ENCODE measurements at places on chromosomes 16 and 17.
A peak's percentile ranks its signal among the peaks of the same experiment; 100 is the strongest.

DNA sequence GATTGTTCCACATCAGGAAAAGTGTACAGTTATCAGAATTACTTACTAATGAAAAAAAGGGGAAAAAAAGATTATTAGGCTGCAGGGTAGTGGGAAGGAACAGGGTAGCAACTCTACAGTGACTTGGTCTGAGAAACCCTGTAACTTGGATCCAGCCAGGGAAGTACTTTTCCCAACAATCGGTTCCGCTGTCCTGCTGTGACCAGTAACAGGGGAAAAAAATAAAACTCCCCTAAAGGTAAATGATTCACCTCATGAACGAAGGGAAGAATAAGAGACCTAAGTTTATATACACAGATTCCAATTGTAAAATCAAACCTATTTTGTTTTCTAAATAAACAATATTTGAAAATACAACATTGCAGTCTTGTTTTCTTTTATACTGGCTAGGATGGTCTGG is 189.9 kb downstream of the WWOX start:
- DNase-seq, result no peak

- DNase-seq, result no peak
These were observed 174.6 kb upstream of the CDH13 start for GRCh38 chr16:82452004-82452756.

- no peak for DNase-seq
These were observed 9.7 kb downstream of the RMI2 start for GRCh38 chr16:11354733-11355574.

GRCh38 chr16:53985861-53986260 is 281.9 kb downstream of the FTO start:
- no peak for DNase-seq

GRCh38 chr17:82285141-82285540 is 11.6 kb upstream of the CSNK1D start:
- no peak for DNase-seq

DNA sequence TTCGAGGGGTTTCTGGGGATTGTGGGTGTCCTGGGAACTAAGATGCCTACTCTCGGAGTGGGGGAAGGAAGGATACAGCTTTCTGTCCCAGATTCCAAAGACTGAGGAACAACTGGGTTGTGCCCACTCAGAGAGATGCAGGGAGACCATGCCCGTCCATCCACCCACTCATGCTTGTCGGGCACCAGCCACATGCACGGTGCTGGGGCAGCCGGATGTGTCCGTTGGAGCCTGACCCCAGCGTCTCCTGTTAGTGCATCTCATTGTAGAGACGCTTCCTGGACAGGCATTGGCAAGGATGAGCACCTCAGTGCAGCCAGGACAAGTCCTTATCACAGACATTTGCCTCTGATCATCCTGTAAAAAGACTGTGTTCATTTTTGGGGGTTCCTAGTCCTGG is 58.1 kb downstream of the METRNL start:
- DNase-seq, result peak; percentile 52

DNA sequence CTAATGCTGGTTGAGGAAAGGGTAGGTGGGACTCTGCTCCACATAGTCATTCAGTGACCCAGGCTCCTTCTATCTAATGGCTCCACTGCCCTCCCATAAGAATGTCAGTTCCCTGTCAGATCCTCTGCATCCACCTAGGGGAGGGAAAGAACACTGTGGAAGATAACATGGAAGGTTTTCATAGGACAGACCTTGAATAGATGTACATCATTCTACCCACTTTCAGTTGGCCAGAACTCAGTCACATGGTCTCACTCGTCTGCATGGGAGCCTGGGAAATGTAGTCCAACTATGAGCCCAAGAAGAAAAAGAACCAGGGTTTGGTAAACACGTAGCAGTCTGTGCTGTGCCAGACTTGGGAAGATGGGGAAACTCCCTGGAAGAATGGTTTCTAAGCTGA is 27.1 kb upstream of the SCNN1B start:
- DNase-seq, result no peak

DNA sequence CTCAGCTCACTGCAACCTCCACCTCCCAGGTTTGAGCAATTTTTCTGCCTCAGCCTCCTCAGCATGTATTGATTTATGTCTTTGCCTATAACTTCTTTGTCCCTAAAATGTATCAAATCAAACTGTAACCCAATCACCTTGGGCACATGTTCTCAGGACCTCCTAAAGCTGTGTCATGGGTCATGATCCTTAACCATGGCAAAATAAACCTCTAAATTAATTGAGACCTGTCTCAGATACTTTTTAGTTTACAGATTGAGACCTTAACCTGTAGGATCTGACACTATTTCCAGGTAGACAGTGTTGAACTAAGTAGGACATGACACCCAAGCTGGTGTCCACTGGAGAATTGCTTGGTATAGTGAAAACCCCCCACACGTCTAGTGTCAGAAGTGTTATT is 2.6 kb upstream of the ACSM3 start:
- DNase-seq, result no peak

DNA sequence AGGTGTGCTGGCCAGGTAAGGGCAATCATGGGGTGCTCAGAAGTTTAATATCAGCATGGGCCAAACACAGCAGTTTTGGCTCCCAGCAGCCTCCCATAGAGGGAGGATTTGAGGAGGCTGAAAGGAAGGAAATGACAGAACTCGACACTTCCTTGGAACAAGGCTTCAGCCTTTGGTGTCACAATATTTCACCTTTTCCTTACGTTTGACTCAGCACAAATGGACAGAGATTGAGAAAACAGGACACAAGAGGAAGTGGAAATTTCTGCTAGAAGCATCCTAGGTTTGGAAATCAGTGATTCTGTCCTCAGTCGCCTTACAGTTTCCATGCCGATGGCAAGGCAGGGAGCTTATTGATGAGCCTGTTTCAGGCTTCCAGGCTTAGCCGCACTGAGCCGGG is 181.4 kb downstream of the MAF start:
- DNase-seq, result no peak

DNA sequence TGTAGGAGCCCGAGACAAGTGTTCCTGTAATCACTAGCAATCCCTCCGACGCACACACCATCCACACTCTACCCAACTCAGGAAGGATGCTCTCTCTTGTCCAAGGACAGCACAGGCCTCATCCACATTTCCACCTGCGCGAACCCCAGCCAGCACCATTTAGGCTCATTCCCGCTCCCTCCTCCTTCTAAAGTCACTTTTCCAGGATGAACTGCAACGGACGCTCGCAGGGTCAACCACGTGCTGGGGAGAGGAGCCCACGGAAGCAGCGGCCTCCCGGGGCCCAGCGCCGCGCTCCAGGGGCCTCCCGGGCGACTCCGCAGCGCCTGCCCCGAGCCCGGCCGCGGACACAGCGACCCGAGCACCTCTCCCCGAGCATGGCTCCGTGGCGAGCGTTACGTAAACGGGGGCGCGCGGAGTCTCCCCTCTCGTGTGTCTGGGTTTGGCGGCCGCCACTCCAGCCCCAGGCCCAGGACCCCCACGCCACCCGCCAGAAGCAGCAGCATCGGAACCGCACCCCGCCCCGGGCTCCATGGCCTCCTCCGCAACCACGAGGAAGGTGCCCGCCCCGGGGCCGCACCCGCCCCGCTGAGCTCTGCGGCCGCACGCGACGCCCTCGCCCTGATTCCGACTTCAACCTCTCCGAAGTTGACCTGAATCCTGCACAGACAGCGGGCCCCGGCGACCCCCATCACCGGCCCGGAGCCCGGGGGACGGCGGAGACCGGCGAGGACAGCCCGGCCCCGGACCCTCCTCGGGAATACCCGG is 668 bp downstream of the USP36 start:
- peak; percentile 82 for DNase-seq

GRCh38 chr16:81836279-81837054 is 57.4 kb downstream of the PLCG2 start:
- DNase-seq, result no peak

DNA sequence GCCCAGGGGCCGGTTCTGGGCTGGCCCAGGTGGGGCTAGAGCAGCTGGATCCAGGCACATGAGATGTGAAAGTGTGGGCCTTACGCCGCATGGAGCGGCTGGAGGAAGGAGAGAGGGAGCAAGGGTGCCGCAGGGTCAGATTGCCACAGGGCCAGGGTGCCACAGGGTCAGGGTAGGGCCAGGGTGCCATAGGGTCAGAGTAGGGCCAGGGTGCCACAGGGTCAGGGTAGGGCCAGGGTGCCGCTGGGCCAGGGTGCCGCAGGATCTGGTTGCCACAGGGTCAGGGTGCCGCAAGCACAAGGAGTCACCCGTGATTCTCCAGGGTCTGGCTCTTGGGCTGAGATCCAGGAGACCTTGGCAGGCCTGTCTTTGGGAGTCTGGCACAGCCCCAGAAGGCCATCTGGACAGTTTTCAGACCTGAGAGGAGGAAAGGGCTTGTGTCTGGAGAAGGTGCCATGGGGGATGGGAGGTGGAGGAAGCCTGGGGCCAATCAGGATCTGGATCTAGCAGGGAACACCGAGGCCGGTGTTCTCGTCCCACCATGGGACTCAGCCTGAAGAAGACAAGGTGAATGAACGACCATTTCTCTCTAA is 13.1 kb upstream of the LASP1NB start:
- peak; percentile 84 for DNase-seq

DNA sequence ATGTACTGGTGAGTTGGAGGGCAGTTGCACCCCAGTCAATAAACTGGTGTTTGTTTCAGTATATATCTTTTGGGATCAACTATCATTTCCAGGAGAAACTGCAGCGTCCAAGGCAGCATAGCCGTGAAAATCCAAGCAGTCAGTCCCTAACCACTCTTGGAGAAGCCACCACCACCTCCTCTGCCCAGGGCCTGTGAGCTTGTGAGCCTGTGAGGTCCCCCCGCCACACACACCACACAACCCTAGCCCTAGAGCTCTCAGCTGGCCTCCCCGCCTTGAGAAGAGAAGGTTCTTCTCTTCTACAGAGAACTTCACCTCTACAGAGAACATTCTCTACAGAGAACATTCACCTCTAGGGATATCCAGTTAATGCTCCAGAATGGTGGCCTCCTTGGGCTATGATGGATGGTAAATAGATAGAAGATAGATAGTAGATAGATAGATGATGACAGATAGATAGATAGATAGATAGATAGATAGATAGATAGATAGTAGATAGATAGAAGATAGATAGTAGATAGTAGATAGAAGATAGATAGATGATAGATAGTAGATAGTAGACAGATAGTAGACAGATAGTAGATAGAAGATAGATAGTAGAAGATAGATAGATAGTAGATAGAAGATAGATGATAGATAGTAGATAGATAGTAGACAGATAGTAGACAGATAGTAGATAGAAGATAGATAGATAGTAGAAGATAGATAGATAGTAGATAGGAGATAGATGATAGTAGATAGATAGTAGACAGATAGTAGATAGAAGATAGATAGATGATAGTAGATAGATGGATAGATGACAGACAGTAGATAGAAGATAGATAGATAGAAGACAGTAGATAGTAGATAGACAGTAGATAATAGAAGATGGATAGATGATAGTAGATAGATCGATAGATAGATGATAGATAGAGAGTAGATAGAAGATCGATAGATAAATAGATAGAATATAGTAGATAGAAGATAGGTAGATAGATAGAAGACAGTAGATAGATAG is 13.7 kb downstream of the ALOX15B start:
- DNase-seq, result no peak

GRCh38 chr17:16258901-16259300 is 41.9 kb downstream of the PIGL start:
- DNase-seq, result no peak

GRCh38 chr17:29593591-29594518 is 923 bp downstream of the ANKRD13B start:
- no peak for DNase-seq

DNA sequence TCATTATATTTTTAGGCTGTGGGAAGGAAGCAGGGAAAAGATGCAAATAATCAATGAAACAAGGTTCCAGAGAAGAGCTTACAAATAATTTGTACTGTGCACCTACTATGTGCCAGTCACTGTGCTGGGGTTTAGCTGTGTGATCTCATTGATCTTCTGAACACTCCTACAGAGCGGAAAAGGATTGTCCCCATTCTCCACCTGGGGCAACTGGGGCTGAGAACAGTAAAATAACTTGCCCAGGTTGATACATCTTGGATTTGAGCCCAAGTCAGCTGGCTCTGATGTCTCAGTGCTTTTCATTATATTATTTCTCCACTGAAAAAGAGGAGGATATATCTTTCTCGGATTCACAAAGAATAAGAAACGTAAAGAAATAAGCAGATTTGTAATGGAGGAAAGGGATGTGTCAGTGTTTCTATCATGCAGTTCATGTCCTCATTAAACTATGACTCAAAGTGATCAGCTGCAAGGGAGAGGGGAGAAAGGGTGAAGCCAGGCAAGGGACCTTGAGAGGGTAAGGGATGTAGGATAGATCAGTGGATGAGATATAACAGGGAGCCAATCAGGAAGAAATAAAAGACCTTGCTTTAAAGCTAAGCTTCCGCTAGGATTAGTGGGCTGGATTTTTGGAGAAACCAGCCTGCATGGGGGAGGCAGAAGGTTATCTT is 143.6 kb upstream of the NOL11 start:
- no peak for DNase-seq

- peak; percentile 74 for DNase-seq
These were observed 1.2 kb downstream of the VAMP2 start for GRCh38 chr17:8161289-8162232.

GRCh38 chr17:50087246-50087911 is 7.8 kb upstream of the PDK2 start:
- no peak for DNase-seq

DNA sequence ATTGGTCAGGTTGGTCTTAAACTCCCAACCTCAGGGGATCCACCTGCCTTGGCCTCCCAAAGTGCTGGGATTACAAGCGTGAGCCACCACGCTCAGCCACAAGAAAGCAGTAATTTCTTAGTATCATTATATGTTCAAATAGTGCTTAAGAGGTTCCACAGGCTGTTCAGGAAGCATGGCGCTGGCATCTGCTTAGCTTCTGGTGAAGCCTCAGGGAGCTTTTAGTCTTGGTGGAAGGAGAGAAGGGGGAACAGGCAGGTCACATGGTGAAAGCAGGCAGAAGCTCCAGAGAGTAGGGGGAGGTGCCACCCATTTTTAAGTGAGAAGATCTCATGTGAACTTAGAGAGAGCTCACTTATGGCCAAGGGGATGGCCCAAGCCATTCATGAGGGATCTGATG is 3.7 kb upstream of the SEC14L1 start:
- no peak for DNase-seq
